Fibroblast of skin of abdomen (primary cell): ENCODE measurements at places on chromosomes 7 and 10.

GRCh38 chr7:96649981-96650380 lies 59.7 kb downstream of the SEM1 start:
- peak; percentile 16 for DNase-seq

GRCh38 chr10:113600569-113600968 lies 47.7 kb downstream of the HABP2 start:
- no peak for DNase-seq

DNA sequence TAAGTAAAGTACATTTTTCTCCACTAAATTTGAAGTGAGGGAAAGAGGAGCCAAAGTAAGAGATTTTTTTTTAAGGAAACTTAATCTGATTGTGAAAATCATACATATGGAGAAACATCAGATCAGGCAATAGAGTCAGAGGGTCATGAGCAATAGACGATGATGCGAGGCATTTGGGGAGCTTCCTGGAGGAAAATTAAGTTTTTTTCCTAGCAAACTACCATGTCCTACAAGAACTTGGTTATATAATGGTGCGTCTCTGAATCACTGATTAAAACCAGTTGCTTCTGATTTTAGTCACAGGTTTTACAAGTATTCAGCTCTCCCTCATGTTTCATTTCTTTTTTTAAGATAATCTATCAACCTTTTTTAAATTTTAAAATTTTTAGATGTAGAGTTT lies 52.1 kb upstream of the MTURN start:
- DNase-seq: peak; percentile 18

GRCh38 chr7:140681766-140682165 lies 9.0 kb downstream of the ADCK2 start:
- DNase-seq: no peak

DNA sequence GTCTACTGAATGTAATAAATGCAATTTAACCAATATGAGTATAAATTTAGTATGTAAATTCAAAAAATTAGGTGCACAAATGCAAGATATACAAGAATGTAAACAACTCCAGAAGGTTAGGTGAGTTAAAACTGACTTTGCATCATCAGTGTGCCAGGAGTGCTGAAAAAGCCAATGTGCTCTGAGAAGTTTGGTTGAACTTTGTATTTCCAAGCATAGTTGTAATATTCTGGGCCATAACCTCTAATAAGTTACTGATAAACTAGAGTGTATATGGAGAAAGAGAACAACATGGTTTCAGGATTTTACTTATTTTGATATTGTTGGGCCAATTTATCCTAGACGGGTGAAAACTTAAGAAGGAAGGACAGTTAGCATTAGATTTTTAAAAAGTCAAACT lies 876.9 kb upstream of the GHITM start:
- DNase-seq: no peak

DNA sequence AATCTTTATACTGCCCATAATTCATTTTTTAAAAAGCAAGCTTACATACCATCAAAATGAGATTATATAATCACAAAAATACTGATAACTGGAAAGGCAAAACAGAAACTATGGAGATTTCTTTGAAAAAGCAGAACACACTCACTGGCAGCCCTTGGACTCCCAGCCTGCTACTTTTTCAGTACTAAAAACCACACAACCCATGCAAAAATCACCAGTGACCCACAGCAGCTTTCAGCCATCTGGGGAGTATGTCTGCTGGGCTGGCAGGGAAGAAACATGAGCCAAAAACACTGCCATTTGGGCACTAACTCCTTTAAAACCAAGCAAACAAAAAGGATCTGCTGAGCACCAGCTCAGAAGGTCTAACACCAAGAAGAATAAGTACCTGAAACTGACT lies 80.0 kb upstream of the DDC start:
- DNase-seq: no peak

DNA sequence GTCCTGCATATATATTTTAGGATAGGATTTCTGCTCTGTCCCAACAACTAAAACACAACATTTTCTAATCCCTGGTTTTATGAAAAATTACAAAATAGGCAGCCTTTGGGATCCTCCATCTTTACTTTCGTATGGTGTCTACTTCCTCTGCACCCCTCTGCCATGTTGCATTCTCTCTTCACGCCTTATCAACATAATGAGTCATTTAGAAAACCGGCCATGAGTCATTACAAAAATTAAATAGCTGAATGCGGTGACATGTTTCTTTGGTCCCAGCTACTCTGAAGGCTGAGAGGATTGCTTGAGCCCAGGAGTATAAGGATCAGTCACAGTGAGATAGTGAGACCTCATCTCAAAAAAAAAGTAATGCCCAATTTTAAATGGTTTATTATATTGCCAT lies 148.1 kb upstream of the CELF2 start:
- no peak for DNase-seq

DNA sequence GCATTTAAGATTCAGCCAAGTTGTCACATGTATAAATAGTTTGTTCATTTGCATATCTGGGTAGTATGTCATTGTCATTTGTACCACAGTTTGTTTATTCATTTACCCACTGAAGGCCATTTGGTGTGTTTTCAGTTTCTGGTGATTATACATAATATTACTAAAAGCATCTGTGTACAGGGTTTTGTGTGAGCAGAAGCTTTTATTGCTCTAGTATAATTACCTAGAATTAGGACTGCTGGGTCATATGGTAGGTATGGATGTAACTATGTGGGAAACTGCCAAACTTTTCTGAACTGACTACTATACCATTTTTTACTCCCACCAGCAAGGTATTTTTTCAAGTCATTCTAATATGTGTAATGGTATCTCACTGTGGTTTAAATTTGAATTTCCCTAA lies 584.0 kb upstream of the GHITM start:
- DNase-seq: peak; percentile 13

DNA sequence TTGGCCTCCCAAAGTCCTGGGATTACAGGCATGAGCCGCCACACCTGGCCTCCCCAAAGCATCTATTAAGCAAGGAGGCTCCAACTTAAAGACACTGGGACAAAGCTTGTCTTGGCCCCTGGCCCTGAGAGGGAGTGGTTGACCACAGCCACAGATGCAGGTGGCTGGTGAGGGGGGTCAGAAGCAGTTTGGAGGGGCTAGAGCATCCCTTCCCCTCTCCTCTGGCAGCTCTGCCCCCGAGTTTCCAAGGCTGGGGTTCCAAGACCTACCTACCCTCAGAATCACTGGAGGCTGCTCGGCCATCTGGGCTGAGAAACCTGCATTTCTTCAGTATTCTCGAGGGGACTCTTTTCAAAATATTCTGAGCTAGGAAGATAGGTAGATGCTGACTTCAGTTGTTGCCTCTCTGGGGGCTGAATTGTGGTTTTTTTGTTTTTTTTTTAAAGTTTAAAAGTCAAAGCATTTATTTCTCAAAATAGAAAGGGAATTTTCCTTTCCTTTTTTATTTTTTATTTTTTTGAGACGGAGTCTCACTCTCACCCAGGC lies 32.6 kb downstream of the DDIT4 start:
- DNase-seq: no peak
